Stimulated activated CD8-positive, alpha-beta memory T cell treated with anti-CD3 and anti-CD28 coated beads, Interleukin-7, amount 100 ng/mL, for 4 hours (primary cell): ENCODE measurements at places on chromosomes 7 and 10.

DNA sequence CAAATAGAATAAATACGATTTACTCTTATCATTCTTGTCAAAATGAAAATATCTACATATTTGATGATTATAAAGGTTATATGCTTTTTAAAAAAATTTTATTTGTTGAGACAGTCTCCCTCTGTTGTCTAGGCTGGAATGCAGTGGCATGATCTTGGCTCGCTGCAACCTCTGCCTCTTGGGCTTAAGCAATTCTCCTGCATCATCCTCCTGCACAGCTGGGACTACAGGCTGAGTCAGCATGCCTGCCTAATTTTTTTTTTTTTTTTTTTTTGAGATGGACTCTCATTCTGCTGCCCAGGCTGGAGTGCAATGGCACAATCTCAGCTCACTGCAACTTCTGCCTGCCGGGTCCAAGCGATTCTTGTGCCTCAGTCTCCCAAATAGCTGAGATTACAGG is 48.9 kb downstream of the PUS7 start:
- no peak for DNase-seq

GRCh38 chr10:117865945-117866344 is 180.8 kb downstream of the RAB11FIP2 start:
- no peak for DNase-seq

DNA sequence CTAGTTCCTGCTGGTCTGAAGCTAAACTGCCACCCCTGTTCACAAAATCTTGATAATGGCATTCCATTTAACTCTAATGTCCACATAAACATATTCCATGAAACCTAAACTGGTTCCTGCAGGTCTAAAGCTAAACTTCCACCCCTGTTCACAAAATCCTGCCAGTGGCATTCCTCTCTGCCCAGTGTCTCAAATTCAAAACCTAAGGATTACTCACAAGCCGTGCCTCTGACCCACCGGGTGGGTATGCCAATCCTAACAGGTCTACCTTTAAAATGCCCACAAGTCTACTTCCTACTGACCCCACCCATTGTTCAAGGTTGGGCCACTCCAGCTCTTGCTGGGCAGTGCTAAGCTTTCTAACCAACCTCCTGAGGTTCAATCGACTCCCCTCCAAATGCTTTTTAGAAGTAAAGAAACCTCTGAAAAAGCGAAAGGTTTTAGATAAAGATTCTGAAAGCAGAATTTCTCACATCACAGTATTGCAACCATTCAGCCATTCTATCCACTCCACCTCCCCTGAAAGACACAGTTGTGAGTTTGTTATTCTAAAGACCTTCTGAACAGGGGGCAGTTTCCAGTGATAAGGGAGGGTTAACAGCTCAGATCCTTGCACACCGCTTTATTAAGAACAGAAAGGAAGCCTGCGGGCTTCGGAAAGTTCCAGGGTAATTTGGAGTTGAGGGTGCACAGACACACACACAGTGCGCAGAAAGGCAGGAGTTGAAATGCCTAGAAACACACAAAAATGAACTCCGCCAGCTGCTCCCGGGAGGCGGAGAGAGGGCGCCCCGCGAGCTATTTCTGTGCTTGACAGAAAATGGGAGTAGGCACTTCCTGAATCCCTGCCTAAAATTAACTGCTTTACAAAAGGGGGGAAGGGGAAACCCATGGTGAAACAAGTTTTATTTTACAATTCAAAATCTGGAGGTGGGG is 87.7 kb downstream of the TNS3 start:
- no peak for DNase-seq

GRCh38 chr10:3000048-3000447 is 67.3 kb upstream of the PFKP start:
- no peak for DNase-seq

- DNase-seq, result no peak
Observed at GRCh38 chr7:99369767-99370391, 4.7 kb upstream of the ARPC1B start.

- peak; percentile 17 for DNase-seq
Observed at GRCh38 chr7:114931656-114932011, 9.7 kb downstream of the MDFIC start.

GRCh38 chr7:137343281-137343841 is at the start of gene PTN:
PTN (minus strand) TSS chr7:137343733; CDS start chr7:137254973, 88,760 bp downstream.
- DNase-seq, result no peak

DNA sequence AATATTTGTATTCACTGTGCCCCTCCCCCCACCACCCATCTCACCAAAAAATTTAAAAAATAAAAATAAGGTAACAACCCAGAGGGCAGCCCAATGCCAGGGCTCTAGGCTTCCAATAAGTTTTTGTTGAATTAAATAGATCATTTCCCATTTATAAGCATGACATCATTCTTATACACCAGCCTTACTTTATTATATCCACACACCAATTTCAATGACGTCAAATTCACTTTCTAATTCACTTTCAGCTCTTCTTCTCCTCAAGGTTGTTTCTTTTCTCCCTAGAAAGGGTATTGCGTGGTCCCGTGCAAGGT is 1.2 kb upstream of the DKK1 start:
- no peak for DNase-seq

DNA sequence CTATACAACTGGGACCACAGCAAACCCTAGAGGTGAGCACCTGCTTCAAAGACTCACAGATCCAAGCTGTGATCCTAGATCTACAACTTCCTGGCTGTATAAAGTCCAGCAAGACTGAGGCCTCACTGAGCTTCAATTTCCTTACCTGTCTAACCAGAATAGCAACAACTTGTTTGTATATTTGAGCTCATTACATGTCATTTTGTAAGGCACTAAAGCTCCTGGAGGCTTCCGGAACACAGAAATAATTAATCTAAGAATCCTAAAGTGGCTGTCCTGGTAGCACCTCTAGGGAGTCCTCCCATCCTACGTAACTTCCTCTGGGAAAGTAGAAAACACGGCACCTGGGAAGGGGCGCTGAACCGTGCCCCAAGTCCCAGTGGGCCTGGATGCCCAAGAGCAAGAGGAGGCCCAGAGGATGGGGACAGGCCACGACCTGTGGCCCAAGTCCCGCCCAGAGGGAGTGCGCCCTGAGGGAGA is 39.4 kb downstream of the HK1 start:
- no peak for DNase-seq

DNA sequence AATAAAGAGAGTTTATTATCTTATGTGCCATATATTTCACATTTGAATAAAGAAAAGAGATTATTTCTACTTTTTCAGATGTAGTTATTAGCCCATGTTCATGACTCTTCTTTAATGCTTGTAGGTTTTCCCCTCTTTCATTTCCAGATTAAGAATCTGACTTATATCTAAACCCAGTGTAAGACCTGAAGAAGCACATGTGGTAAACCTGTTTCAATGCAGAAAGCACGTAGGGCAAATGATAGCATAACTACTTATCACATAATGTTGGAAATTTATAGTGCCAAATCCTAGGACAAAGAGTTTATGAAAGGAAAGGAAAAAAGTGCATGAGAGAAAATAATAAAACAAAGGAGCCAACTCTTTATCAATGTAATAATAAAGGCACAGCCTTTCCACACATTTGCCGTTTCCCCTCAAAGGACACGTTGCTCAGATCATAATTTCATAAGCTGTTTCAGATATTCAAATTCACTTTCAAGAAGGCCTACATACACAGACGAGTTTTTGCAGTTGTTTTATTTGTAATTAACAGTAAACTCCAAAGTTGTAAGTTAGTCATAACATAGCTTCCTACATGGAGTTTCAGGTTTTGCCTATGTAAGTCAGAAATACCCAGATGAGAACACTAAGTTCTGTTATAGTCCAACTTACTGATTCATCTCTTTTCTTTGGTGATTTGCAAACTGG is 88.8 kb upstream of the MDFIC start:
- no peak for DNase-seq

- DNase-seq, result no peak
Observed at GRCh38 chr10:34776090-34776690, 38.9 kb downstream of the PARD3 start.

- DNase-seq, result no peak
Observed at GRCh38 chr7:36736090-36736898, 12.0 kb upstream of the AOAH start.

- no peak for DNase-seq
Observed at GRCh38 chr10:88505680-88506215, 77.4 kb downstream of the RNLS start.

DNA sequence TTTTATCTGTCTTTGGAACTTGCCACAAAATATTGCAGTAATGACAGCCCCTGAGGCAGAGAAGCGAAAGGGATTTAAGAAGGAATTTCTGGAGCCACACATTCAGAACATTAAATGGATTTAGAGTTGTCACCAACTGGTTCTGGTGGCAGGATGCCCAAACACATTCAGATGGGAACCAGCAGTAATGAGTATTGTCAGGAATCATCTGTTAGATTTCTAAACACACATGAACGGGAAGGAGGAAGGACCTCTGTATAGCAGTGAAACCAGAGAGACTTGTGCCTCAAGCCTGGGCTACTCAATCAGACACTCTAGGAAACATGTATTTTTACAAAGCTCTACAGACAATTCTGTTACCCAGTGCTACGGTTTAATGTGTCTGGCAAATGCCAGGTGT is 103.8 kb upstream of the CCNY start:
- no peak for DNase-seq

- DNase-seq, result no peak
Observed at GRCh38 chr10:97921581-97922021, 72.0 kb downstream of the GOLGA7B start.

DNA sequence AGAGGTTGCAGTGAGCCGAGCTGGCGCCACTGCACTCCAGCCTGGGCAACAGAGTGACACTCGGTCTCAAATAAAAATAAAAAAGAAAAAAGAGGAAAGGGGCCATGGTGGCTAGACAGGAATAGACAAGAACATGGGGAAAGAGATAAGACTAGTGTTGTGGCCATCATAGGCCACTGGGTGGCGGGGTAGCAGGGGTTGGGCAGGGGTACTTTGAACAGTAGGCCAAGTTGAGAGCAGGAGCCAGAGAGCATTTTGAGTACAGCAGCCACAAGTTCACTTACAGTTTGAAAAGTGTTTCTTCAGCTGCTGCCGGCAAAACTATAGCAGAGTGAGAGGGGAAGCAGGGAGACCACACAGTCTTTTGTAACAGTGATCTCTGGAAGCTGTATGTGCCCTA is 656.0 kb downstream of the CNTNAP2 start:
- DNase-seq, result no peak

DNA sequence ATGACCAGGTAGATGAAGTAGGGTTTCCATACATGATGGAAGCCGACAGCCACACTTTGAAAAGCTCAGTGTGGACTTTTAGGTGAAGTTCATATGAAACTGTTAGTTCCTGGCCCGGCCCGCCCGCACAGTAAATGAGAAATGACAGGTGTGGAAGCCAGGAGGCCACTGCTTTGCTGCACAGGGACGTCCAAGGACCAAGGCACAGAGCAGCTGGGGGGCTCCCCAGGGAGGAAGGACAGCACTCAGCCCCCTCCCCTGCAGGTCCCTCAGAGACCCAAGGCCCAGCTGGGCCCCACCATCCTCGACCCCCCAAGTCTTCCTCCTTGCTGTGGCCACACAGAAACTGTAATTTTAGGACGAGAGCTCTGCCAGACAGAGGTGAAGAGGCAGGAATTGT is 219.2 kb downstream of the PTPRN2 start:
- no peak for DNase-seq

DNA sequence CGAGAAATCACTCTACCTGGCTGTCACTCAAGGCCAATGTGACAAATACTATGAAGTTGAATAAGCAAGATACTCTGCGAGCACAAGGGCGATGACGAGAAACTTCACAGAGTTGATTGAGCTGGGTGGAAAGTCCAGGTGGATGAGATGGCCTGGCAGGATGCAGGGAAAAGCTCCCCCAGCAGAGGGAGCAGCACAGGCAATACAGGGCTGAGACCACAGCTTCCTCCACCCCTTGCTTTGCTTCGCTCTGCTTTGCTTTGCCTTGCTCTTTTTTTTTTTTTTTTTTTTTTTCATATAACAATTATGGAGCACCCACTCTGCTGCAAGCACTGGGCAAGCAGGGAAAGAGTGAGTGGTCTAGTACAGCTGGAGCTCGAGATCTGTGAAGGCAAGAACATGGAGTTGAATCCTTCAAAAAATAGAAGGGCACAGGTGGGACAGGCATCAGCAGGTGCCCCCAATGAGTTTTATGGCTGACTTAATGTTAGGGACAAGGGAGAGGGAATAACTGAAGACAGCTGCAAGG is 88.3 kb downstream of the CABCOCO1 start:
- peak; percentile 47 for DNase-seq

DNA sequence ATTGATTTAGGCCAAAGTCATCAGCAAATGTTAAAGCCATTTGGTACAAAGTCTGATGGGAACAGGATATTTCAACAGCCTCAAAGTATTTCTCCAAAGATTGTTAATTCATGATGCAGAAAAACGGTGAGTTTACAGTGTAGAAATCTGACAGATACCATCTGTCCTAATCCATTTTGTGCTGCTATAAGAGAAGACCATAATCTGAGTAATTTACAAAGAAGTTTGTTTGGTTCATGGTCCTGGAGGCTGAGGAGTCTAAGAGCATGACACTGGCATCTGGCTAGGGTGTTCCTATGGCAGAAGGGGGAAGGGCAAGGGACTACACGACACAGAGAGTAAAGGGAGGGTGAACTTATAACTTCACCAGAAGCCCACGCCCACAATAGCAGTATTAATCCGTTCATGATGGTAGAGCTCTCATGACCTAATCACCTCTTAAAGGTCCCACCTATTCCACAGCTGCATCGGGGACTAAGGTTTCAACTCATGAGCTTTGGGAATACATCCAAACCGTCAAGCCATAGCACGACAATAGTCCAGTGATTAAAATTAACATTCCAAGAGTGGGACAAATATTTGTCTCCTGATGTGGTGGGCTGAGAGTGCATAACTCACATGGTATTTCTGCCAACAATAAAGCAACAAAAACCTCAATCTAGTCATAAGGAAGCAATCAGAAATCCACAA is 298.6 kb upstream of the AKR1E2 start:
- no peak for DNase-seq

DNA sequence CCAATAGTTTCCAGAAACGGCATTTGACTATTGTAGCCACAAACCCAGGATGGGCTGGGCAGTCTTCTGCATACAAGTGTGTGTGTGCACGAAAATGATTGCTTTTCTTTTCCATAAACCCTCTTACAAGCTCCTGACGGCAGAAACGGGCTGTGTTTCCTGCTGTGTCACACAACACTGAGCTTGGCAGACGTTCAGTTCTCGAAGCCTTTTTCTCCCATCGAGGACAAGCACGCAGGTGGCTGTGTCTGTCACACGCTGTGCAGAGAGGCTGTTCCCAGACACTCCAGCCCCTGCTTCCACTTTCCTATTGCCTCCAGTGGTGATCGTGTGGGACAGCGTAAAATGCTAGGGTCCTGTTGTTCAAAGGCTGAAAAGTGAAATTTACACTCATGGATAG is 32.1 kb downstream of the RBAK start:
- DNase-seq, result no peak
